ENCODE measurements at places on chromosomes 16 and 17. TPM values are rescaled to one million over a fixed set of nuclear protein-coding genes. Genes with fewer than 3 reads are reported as not detected.

- no peaks in the 10 kb centered on the region for H3K4me1 ChIP-seq
- DNase-seq: no peak
- no peak overlapping the region for H3K27ac ChIP-seq
- no peaks in the 10 kb centered on the region for H3K27me3 ChIP-seq
- no peaks in the 10 kb centered on the region for H3K36me3 ChIP-seq
These were observed 78.8 kb downstream of the CCDC182 start for GRCh38 chr17:57666201-57666870.

DNA sequence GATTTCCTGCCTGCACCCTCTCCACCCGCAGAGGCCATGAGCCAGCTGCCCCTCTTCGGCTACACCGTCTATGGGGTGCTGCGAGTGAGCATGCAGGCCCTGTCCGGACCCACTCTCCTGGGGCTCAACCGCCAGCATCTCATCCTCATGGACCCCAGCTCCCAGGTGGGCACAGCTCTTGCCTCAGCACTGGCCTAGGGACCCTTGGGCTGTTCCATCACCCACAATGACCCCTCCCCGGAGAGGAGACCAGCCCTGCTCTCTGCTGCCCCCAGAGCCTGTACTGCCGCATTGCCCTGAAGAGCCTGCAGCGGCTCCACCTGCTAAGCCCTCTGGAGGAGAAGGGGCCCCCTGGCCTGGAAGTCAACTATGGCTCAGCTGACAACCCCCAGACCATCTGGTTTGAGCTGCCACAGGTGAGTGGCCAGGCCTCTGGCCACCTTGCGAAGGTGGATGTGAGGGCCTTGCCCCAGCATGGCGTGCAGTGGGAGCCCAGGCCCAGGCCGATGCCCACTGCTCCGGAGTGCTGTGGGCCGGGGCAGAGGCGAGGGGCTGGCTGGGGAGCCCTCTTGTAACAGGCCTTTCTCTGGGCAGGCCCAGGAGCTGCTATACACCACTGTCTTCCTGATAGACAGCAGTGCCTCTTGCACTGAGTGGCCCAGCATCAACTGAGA is 7.3 kb upstream of the SMIM5 start:
- DNase-seq: no peak
- H3K27me3 ChIP-seq: no peaks in the 10 kb centered on the region
- H3K27ac ChIP-seq: no peak overlapping the region
- H3K4me1 ChIP-seq: no peaks in the 10 kb centered on the region
- no peak overlapping the region for H3K4me3 ChIP-seq

Gene TPSB2
- 17.0 TPM for total RNA-seq

DNA sequence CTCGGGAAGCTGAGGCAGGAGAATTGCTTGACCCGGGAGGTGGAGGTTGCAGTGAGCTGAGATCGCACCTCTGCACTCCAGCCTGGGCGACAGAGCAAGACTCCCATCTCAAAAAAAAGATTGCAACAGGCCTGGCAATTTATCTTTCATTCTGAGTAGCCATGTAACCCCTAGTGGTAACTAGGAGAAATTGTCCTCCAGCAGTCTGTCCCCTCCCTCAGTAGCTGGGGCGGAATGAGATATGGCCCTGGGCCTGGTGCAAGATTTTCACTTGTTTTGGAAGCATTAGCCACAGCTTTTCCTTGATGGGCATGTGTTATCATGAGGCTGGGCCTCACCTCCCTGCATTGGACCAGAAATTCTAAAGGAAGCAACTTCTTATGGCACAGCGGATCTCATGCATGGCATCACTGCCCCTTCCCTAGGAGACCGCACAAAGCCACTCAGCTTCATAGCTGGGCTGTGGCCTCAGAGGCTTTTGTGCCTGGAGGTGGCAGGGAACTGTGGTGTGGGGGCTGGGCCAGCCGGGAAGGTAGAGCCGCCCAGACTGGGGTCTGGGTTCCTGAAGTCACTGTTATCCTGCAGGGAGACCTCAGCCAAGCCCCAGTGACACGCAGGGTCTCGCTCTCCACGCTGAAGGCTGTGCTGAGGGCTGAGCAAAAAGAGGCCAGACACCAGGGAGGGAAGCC is 13.4 kb downstream of the NATD1 start:
- no peaks in the 10 kb centered on the region for H3K36me3 ChIP-seq
- no peaks in the 10 kb centered on the region for H3K27me3 ChIP-seq
- H3K4me1 ChIP-seq: no peaks in the 10 kb centered on the region
- DNase-seq: no peak
- no peak overlapping the region for H3K27ac ChIP-seq

GRCh38 chr17:18362698-18363100 is 651 bp downstream of the SHMT1 start:
- no peaks in the 10 kb centered on the region for H3K36me3 ChIP-seq
- peak overlapping the region; percentile 6 for H3K27ac ChIP-seq
- peak overlapping the region; percentile 43 for H3K4me3 ChIP-seq
- DNase-seq: peak; percentile 78
